Caco-2 (cell line): ENCODE measurements at places on chromosomes 12 and 14.

DNA sequence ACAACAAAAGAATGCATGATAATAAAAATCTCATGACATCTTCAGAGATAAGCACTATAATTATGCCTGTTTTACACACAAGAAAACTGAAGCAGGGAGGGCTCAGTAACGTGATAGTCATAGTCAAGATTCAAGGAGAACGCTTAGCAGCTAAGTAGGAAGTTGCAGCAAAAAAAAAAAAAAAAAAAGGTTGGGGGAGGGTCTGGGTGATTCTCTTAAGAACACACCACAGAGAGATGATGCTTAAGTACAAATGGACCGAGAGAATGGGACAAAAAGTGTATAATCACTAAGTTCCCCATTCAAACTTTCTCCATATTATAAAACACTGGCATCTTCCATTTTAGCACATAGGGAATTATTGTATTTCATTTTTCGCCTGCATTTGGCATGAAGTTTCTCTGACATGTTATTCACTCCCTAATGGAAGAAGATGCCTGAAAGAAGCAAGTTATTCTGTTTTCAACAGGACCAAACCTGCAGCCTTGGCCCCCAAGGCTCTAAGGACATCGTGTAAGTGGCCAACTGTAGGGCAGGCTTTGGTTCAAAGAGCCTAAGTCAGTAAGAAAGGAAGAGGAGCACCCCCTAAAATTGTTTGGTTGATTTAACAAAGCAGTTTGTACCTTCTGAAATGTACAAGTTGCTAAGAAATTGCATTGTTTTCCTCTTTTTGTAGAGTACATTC lies 142.9 kb upstream of the TMPO start:
- DNase-seq: no peak

GRCh38 chr12:113208041-113208934 lies 13.0 kb upstream of the TPCN1 start:
- no peak for DNase-seq

GRCh38 chr12:43444940-43445564 lies 107.0 kb downstream of the ADAMTS20 start:
- DNase-seq: peak; percentile 58

GRCh38 chr14:35138585-35138984 lies 16.2 kb downstream of the PRORP start:
- no peak for DNase-seq

GRCh38 chr12:49873361-49873934 lies 30.3 kb downstream of the FAIM2 start:
- no peak for DNase-seq

GRCh38 chr14:51784466-51784865 lies 75.9 kb upstream of the GNG2 start:
- DNase-seq: no peak

DNA sequence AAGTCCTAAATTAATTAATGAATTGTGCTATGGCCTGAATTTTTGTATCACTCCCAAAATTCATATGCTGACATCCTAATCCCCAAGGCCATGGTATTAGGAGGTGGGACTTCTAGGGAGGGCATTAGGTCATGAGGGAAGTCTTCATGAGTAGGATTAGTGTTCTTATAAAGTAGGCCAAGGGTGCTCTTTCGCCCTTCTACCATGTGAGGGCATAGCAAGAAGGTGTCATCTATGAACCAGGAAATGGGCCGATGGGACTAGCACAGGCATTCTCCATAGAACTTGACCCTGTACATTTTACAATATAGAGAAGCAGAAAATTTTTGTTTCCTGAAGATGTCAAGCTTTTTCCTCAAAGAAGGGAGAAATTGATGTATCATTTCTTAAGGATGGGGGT lies 12.5 kb downstream of the SYT10 start:
- DNase-seq: peak; percentile 40

DNA sequence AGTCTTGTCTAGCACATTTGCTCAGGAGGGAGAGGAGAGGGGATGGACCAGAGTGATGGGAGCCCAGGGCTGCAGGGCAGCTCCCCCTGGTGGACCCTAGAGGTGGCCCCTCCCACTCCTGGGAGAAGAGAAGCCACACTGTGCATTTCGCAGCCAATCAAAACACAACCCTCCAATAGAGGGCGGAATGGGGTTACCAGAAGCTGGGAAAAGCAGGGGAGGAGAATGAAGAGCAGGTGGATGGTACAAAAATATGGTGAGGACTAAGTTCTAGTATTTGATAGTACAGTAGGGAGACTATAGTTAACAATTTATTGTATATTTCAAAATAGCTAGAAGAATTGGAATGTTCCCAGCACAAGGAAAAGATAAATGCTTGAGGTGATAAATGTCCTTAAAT lies 23.6 kb downstream of the VASH1 start:
- peak; percentile 88 for DNase-seq

DNA sequence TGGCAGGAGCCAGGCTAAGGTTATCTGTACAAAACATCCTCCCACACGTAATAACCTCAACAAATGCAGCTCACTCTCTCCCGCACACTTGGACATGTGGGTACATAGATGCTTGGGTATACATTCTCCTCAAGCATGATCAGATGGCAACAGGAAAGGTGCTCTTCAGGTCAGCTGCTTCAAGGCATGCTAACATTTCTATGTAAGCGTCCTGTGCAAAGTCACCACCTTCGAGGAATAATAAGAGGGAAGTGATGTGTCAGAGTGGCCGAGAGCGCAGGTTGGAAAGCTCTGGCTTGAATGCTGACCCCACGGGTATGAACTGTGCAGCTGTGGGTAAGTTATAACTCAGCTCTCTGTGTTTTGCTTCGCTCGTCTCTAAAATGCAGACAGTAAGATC lies 24.2 kb upstream of the SLC6A12 start:
- no peak for DNase-seq

DNA sequence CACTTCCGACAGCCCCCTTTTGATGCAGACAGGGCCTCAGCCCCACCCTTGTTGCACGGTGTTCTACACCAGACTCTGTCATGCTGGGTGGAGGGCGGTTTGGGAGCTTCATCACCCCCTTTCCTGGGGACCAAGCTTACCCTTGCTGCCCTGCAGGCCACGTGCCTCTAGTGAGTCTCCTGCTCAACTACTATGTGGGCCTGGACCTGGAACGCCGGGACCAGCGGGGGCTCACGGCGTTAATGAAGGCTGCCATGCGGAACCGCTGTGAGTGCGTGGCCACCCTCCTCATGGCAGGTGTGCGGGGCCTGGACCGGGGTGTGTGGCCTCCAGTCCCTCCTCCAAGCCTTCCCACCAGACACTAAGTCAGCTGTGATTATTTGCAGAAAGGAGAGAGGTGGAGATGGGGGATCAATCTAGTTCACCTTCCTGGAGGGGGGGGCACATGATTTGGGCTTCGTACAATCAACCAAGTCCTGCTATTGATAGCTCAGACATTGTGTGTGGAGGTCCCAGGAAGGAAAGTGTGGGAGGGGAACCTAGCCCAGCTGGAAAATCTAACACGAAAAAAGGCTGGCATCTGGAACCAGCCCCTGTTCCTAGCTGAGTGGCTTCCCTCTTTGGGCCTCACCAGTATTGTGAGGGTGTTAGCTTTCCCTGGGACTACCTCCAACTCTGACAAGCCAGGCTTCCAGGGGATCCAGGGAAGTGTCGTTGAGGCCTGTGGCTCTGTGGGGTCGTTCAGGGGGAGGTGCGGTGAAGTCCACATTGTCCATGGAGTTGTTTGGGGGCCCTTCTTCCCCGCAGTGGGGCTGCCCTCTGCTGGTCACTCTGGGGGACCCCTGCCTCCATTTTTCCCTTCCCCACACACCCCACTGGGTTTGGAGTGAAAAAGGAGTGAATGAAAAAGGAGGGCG lies 1.6 kb downstream of the ANKRD33 start:
- peak; percentile 32 for DNase-seq

GRCh38 chr12:108531929-108532848 lies 17.1 kb downstream of the FICD start:
- no peak for DNase-seq
